ENCODE measurements at places on chromosomes 2 and 18.

GRCh38 chr2:72146347-72147302 is 1.0 kb downstream of the CYP26B1 start:
- no peak for DNase-seq

GRCh38 chr2:237408335-237409000 is 5.5 kb downstream of the COL6A3 start:
- DNase-seq: no peak

GRCh38 chr2:231306791-231307393 is 88.6 kb upstream of the B3GNT7 start:
- DNase-seq: no peak

DNA sequence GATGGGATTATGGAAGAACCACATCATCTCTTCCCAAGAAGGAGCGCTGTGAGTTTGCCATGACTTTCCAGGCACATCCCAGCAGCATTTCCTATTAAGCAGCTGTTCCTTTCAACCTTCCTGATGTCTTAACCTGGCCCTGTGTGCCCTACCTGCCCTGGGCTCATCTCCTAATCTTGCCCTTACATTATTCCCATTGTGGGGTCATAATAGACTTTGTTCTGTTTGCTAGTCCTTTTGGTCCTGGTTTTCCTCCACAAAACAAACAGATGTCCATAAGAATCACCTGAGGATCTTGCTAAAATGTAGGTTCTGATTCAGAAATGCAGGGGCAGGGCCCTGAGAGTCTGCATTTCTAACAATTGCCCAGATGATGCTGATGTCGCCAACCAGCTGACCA is 38.6 kb upstream of the TANK start:
- no peak for DNase-seq

GRCh38 chr18:38301621-38302020 is 736.0 kb upstream of the CELF4 start:
- no peak for DNase-seq

- no peak for DNase-seq
These were observed 29.8 kb upstream of the TMEM214 start for GRCh38 chr2:27003007-27003406.

GRCh38 chr2:20080839-20081415 is 29.5 kb upstream of the LAPTM4A start:
- DNase-seq: no peak

- DNase-seq: no peak
These were observed 77.2 kb downstream of the LTBP1 start for GRCh38 chr2:33023728-33024500.
